ENCODE measurements at places on chromosomes 2 and 18.

DNA sequence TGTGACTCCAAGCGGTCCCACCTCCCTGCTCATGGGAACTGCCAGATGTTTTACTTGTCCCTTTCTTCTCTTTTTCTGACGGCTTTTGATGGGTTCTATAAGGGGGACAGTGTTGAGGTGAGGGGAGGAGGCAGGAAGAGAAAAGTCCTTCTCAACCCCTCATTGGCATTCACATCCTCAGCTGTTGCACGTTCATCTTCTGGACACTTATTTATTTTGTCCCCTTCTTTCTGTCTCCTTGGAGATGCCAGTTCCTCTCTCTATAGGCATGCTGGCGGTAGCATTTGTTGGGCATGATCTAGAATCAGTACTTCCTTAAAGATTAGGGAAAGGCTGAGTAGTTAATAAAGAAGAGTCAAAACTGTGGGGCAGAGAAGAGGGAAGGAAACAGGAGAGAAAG lies 99.0 kb upstream of the KLHL14 start:
- DNase-seq, result no peak

DNA sequence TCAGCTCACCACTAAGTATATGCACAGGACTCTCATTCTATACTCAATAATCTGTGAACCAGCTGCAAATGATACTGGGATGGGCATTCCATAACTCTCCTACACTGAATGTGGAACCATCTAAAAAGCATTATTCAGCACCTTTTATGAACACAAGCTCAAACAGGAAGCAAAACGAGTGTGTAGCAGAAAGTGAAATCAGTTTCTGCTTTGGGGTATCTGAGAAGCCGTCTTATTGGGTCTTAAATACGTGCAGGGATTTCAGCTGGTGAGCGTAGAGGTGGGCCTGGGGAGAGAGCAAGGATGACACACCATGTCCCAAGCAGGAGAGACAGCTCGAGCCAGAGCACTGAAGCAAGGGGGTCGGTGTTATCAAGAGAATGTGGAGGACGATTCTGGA lies 120.0 kb upstream of the TTN start:
- no peak for DNase-seq

DNA sequence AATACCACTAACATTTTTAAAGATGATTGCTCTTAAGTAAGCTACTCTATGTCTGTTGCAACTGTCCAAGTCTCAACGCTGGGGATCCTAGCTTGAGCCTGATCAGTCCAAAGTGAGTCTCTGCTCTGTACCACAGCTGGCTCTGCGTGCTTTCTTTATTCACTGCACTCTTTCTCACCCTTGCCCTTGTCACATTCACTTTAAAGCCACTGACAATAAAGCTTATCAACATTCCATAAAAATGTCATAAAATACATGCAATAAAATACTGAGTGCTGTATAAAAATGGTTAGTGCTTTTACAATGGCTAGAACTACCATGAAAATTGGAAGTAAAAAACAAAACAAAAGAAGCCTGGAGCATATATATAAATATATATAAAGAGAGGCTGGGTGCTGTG lies 45.5 kb upstream of the LRRTM4 start:
- DNase-seq, result no peak

GRCh38 chr18:62009521-62009920 lies 116.7 kb upstream of the RNF152 start:
- DNase-seq, result no peak

- DNase-seq, result no peak
Observed at GRCh38 chr2:28083476-28083875, 192.9 kb downstream of the BABAM2 start.

- DNase-seq, result peak; percentile 48
Observed at GRCh38 chr18:57748770-57749603, 54.1 kb downstream of the ATP8B1 start.

DNA sequence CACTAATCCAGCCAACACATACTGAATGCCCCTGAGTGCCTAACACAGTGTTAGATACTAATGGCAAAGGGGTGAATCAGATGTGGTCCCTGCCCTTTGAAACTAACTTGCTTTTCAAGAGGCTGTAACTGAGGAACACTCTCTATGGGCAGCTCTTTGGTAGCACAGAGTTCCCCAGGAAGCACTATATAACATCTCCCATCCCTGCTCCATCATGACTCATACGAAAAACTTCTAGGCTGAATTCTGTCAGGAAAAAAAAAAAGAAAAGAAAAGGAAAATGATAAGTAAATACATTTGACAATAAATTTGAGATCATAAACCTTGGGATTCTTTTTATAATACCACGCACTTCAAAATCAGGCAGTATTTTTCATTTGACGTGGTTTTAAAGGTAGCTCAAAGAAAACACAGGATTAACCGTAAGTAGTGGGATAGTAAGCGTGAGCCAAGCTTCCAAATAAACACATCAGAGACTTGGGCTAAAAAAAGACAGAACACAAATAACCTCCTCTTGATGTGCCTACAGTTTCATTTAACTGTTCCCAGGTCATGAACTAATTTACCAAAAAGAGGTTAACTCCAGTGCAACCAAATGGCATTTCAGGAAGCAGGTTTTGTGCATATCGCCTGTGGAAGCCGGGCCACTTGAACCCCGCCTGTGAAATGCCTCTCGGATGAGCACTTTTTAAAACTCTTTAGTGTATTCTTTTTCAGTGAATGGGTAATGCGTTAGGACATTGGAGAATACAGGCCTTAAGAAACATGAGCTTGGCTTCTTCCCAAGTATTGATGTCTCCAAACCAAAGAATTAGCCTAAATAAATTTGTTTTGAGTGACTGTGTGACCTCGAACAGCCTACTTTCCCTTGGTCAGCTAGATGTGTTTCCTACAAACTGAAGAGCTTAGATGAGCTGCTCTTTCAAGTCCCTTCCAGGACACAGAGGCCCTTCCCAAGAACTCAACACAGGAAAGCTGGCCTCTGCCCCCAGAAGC lies 42.0 kb downstream of the RDH14 start:
- no peak for DNase-seq

- no peak for DNase-seq
Observed at GRCh38 chr2:31979018-31979417, 31.8 kb downstream of the MEMO1 start.

Measured in SW480 (cell line).